Fibroblast of skin of right biceps (primary cell): ENCODE measurements at places on chromosomes 5 and 9.

DNA sequence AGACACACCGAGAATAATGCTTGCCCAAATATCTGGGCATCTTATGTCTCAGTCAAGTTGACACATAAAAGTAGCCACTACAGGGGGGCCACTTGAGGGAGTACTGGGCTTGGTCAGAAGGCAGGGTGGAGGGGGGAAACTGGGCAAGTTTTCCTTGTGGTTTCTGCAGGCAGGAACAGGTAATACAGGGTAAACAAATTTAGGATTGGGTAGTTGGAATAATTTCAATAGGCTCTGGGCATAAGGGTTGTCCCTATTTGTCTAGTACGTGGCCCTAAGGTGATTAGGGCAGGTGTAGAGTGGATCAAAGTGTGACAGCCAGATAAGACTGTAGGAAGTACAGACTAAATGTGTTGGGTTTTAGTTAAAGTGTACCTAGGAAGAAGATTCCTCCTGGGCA is 353.1 kb downstream of the TLE4 start:
- DNase-seq: no peak

DNA sequence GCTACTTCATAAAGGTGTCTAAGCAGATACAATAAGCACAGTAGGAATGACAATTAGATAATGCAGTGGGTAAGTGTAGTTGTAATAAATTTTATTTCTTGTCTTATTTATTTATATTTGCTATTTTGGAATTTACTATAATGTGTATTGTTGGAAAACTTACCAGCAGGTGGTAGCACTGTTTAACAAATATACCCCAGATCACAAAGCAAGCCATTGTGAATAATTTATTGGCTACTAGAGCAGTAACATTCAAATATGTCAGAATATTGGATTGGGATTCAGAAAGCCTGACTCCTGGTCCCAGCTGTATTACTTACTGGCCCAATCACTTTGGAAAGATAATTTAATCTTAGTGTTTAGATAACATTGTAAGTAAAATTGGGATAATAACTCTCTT is 78.0 kb downstream of the ISOC1 start:
- DNase-seq: peak; percentile 8

DNA sequence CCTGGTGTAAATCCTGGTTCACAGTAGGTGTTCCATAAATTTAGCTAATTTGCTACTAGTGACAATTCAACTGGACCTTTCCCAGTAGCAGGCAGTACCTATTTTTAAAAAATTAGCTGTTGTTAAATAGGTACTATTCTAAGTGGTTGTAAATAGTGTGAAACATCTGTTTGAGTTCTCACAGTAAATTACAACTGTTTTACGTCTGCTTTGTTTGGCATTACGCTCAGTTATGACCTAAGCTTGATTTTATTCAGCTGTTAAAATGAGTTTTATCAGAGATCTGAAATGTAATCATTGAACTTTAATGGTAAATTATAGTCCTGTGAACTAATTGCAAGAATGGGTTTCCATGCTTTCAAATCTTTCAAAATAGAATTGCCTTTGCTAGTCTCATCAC is 93.9 kb downstream of the GPBP1 start:
- DNase-seq: no peak

DNA sequence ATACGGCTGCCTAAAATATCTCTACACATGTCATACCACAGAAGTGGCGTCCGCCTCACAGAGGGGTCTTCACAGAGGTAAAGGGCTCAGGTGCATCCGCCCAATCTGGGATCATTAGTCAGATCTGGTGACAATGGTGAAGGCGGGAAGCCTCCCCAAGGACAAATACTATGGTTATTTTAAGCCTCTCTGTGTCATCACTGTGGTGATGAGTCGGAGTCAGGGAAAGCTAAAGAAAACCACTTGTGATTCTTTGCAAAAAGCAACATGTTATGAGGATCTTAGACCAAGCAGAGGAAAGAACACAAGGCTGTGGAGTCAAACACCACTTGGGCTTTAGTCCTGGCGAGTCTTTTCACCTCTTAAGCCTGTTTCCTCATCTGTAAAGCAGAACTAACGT is 190.4 kb downstream of the DRD1 start:
- DNase-seq: peak; percentile 62

DNA sequence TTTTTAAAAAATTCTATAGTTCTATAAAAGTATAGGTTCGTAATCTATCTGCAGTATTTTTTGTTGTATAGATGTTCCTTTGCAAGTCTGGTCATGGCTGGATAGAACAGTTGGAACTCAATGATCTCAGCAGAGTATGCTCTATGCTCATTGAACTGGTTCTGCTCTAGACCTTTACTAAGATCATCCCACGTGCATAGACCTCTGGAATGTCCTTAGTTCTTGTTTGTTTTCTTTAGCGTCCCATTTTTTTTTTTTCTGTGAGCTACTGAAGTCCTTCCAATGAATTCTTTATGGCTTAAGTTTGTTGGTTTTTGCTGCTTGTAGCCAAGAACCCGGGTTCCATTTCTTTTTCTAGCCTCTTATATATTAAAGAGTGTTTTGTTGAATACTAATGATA is 3.5 kb downstream of the TMEM38B start:
- DNase-seq: no peak

GRCh38 chr9:129619787-129620668 is 873 bp downstream of the C9orf50 start:
- DNase-seq: peak; percentile 60

DNA sequence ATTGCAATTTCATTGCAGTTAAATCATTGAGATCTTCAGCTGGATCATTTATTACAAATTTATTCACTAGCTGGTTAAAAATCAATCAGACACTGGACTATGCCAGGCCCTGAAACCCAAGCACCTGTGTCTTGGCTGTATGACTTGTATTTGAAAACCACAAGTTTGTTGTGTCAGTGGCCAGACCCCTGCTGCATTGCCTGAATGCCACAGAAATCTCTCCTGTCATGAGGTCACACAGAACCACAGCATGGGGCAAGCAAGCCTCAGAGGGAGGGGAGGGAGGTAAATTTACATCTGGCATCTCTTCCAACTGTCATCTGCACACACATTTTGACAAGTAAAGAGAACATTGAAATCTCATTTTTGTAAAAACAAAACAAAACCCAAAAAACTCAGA is 90.0 kb downstream of the ARRDC3 start:
- no peak for DNase-seq

- DNase-seq: peak; percentile 2
These were observed 601.5 kb downstream of the ANXA1 start for GRCh38 chr9:73753171-73753570.
